SK-N-SH (cell line): ENCODE measurements at places on chromosomes 16 and 17. TPM values are rescaled to one million over a fixed set of nuclear protein-coding genes. Genes with fewer than 3 reads are reported as not detected.

Gene ITGA2B
- 1.3 and 1.9 TPM in 2 replicates for polyA plus RNA-seq

Gene MC1R
- 11.1 and 12.7 TPM in 2 replicates for polyA plus RNA-seq

Gene MPP2
- polyA plus RNA-seq: 8.1 and 8.3 TPM in 2 replicates

Gene NPIPB6
- 0.35 and 0.50 TPM in 2 replicates for polyA plus RNA-seq

Gene PYDC1
- polyA plus RNA-seq: not detected in 2 replicates

Gene B4GALNT2
- polyA plus RNA-seq: not detected in 2 replicates

Gene OR1F1
- 0.54 and 0.71 TPM in 2 replicates for polyA plus RNA-seq

Gene YBX2
- polyA plus RNA-seq: 0.36 and 0.54 TPM in 2 replicates

Gene MEIOC
- 1.2 and 1.3 TPM in 2 replicates for polyA plus RNA-seq

Gene CDC42EP4
- 23.7 and 28.3 TPM in 2 replicates for polyA plus RNA-seq

Gene C1QTNF1
- 11.6 and 14.3 TPM in 2 replicates for polyA plus RNA-seq

Gene CLEC18C
- 0.08 and 0.23 TPM in 2 replicates for polyA plus RNA-seq

Gene HSF5
- polyA plus RNA-seq: not detected in 2 replicates

Gene KRT33A
- polyA plus RNA-seq: not detected in 2 replicates

Gene MT1G
- 0.50 and 1.2 TPM in 2 replicates for polyA plus RNA-seq

Gene TTLL6
- 3.1 and 5.1 TPM in 2 replicates for polyA plus RNA-seq

Gene HASPIN
- polyA plus RNA-seq: 1.2 and 1.4 TPM in 2 replicates

Gene TEKT5
- not detected in 2 replicates for polyA plus RNA-seq

Gene NSF
- 31.4 and 40.8 TPM in 2 replicates for polyA plus RNA-seq

Gene CNGB1
- polyA plus RNA-seq: 0.05 TPM in 1 of 2 replicates, not detected in the other

Gene CCL8
- not detected in 2 replicates for polyA plus RNA-seq

Gene NPIPA8
- 15.8 and 19.1 TPM in 2 replicates for polyA plus RNA-seq

Gene INO80E
- 43.9 and 46.6 TPM in 2 replicates for polyA plus RNA-seq

Gene GRB7
- polyA plus RNA-seq: not detected in 2 replicates

Gene EPX
- polyA plus RNA-seq: 0.02 TPM in 1 of 2 replicates, not detected in the other
